GM23338 (cell line): ENCODE measurements at places on chromosomes 7 and 10.

GRCh38 chr7:6438427-6438826 lies 9.3 kb downstream of the DAGLB start:
- no peak for DNase-seq

DNA sequence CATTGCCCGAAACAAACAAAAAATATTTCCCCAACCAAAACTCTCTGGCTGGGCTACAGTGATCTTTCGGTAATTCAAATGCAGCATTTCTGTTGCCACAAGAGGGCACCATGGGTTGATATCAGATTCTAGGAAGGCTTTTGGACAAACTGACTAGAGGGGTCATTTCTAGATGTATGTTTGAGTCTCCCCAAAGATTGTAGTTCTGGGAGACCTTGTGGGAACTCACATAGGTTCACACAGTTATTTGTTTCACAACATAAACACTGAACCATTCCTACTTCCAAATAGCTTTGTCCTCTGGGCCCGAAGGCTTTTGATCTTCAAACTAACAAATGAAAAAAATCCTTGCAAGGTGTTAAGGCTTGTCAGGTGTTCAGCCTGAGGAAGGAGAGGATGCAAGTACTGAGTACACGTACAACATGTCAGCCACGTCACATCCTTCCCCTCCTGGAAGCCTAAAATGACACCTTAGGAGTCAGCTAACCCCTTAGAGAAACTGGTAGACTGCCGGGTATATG lies 37.0 kb upstream of the IL15RA start:
- peak; percentile 80 for DNase-seq

DNA sequence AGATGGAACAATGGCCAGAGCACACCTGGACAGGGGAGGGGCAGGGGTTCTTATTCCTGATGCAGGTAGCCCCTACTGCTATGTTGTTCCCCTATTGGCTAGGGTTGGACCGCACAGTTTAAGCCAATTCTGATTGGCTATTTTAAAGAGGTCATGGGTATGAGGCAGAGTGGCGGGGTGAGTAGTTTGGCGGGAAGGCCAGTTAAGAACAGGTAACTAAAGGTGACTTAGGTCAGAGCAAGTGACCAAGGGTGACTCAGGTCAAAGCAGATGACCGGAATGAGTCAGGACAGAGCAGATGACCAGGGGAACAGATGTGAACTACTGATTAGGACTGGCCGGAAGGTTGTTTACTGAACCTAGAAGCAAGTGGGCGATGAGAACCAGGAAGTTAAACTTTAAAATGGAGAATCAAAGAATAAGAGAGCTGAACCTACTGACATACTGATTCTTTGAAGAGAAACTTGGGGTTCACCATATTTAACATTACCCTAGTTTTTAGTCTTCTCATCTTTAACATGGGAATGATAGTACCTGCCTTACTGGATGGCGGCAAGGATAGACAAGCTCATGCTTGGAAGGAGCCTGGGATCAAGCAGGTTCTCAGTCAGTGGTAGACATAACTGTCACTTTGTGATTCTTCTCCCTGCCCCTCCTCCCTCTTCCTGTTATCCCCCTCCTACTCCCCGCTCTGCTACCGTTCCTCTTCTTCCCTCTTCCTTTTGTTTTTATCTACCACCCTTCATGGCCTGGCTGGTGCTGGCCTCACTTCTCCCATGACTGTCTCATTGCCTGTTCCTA lies 55.0 kb downstream of the CCNY start:
- no peak for DNase-seq

DNA sequence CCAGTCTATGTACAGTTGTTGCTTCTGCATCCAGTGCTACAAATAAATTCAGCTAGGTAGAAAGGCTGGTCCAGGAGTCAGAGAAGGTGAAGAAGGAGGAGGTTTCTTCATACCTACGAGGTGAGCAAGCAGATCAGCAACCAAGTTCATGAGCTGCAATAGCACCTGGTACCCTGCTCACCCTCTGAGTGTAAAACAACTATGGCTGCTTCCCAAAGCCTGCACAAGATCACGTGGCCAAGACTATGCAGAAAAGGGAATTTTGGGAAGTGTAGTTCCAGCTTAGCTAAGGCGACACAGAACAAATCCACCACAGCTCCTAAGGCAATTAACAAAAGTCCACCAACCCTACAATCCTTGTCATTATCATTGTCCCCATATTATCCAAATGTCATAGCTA lies 95.9 kb upstream of the AUTS2 start:
- no peak for DNase-seq

DNA sequence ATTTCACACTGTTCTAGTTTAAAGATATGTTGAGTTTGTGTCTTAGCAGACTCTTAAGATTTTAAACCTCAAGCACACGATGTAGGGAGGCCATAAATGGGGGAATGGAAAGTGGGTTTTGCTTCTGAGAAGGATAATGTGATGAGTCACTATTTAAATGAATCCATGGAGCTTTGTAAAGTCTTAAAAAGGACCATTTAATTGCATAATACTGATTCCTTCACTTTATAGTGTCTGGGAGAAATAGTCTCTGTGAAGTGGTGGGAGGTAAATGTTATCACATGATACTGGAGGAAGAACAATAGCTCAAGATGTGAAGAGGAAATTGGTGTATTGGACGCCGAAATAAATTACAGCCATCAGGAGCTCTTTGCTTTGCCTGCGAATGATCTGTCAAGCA lies 84.0 kb upstream of the MYO3A start:
- no peak for DNase-seq

- peak; percentile 26 for DNase-seq
Observed at GRCh38 chr7:7889791-7890568, 78.6 kb upstream of the GLCCI1 start.

- no peak for DNase-seq
Observed at GRCh38 chr7:28155019-28155660, 25.5 kb downstream of the JAZF1 start.

DNA sequence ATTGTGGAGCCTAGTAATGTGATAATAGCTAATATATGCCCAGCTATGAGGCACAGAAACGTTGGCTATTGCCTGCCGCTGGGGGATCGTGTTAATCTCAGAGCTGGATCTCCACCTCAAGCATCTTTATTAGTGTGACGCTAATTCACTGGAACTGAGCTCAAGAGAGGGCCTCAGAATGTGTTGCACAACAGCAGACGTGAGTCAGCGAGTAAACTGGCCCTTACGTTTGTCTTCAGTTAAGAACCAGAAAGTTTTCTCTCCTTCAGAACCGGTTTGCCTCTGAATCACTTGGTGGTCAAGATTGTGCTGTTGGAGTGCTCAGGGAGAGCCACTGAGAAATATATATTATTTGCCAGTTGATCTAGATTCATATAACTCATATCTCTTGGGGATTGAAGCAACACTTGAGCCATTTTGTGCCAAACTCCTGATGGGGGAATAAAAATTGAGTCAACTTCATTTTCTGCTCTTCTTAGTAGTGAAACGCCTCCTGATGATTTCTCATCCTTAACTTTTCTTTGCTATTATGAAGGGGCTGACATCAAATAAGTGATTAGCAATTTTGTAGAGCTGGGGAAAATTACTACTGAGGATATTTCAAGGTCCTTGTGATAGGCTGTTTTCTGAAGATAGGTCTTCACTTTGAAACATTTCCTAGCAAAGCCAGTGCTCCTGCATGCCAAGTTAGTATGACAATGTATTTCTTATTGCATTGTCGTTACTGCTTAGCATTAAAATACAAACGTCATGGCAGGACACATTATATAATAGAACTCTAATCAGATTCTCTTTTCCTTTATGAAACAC lies 22.3 kb downstream of the BZW2 start:
- DNase-seq: peak; percentile 40

DNA sequence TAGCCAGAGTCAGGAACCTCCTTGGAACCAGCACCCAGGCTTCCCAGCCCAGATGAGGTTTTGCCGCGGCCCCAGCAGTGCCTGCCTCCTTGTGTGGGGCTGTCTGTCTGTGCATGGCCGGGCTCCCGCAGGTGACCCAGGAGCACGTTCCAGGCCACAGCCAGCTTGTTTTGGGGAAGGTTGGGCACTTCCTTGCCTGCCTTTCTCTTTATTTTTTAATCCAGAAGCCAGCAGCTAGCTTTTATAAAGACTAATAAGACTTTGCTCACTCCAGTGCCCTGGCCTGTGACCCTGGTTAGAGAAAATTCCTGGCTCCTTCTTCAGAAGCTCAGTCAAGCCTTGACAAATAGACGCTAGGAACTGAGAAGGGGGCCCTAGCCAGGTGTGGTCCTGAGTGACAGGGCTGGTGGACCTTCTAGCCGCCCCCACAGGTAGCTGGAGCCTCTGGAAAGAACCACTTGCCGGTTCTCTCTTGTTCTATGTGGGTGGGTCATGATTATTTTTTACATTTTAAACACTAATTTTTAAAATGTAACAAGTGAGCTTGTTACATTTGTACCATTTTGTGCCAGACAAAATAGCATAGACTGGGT lies 837 bp downstream of the SLC29A3 start:
- no peak for DNase-seq

GRCh38 chr7:137882261-137882668 lies 35.5 kb upstream of the DGKI start:
- no peak for DNase-seq

DNA sequence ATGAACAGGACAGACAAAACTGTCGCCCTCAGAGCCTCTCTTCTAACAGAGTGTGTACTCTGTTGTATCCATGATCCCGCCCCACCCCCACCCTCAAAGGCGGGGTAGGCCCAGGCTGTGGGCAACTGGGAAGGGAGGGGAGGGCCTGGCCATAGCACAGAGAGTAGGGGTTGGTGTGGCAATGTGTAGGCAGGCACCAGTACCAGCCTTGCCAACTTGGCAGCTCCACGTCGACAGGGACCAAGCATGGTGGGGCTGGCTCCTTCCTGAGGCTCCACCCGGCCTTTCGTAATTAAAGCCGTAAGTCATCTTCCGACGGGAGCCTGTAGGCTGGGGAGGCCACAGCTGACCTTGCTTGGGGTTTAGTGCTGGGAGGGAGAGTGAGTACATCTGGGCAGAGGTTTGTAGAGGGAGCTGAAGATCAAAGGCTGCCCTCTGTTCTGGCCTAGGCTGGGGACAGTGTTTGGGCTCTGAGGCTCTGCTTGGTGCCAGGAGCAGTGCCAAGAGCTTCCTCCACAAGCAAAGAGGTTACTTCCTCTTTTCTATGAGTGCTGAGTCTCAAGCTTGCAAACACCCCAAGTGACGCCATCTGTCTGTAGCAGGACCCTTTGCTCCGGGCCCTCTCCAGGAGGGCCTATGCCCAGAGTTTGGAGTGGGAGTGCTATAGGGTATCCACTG lies 121.6 kb downstream of the C10orf105 start:
- DNase-seq: no peak

DNA sequence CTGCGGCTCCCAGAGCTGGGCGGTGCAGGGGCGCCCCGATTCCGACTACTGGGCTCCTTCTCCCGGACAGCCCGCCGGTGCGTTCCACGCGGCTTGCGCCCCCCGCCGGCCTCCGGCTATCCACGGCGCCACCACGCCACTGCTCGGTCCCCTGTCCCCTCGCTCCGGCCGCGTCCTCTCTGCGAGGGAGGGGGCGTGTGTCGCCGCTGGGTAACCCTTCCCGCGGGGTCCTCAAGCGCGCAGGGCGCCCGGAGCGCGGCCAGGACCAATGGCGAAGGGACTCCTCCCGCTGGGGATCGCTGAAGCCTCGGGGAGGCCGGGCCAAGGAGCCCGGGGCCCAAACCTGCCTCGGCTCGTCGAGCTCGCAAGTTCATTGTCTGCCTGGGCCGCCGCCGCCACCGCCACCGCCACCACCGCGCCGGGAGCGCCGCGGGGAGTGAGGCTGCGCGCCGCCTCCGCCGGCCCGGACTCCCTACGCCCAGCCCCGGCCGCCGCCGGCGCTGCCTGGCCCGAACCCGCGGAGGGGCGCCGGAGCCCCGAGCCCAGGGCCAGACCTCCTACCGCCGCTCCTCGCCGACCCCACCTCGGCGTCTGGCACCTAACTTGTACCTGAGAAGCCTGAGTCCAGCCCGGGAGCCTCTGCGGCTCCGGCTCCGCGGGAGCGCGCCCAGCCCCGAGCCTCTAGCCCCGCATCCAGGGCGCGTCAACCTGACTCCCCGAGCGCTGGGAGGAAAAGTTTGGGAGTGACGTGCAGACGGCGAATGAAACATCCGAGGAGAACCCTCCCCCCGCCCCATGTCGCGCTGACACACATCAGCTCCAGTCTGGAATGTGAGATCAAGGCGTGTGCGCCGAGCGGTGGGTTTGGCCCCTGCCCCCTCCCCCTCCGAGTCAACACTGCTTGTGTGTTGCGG lies at the start of gene CHST15:
CHST15 (minus strand) TSS at position 739 of the 914 bp plus-strand sequence. CDS start 47,386 bp downstream, outside the sequence.
- DNase-seq: peak; percentile 85

- no peak for DNase-seq
Observed at GRCh38 chr10:19775296-19775695, 40.9 kb upstream of the PLXDC2 start.
